Fibroblast of the aortic adventitia (primary cell): ENCODE measurements at places on chromosomes 3 and 15. TPM values are rescaled to one million over a fixed set of nuclear protein-coding genes. Genes with fewer than 3 reads are reported as not detected.

RAD54L2 gene
- 19.2 and 20.2 TPM in 2 replicates for total RNA-seq

RBP2 gene
- not detected in 2 replicates for total RNA-seq

LSAMP gene
- total RNA-seq = 9.8 and 10.7 TPM in 2 replicates

NLGN1 gene
- 6.1 and 16.1 TPM in 2 replicates for total RNA-seq

CFAP44 gene
- total RNA-seq = 5.1 and 11.0 TPM in 2 replicates

SLC6A1 gene
- total RNA-seq = not detected in 2 replicates

IGSF10 gene
- 8.0 and 47.6 TPM in 2 replicates for total RNA-seq

DGKG gene
- 0.08 and 0.27 TPM in 2 replicates for total RNA-seq

IGF1R gene
- total RNA-seq = 13.2 and 45.6 TPM in 2 replicates

FAM81A gene
- 0.81 and 2.6 TPM in 2 replicates for total RNA-seq

IQCH gene
- total RNA-seq = 0.74 and 3.6 TPM in 2 replicates

ADGRG7 gene
- not detected in 2 replicates for total RNA-seq

NME9 gene
- total RNA-seq = 0.18 TPM in 1 of 2 replicates, not detected in the other

TYRO3 gene
- total RNA-seq = 8.0 and 20.2 TPM in 2 replicates

SEMA3F gene
- total RNA-seq = 0.74 and 3.5 TPM in 2 replicates

TTLL13 gene
- total RNA-seq = 0.09 TPM in 1 of 2 replicates, not detected in the other

WDR72 gene
- not detected in 2 replicates for total RNA-seq

OIP5 gene
- total RNA-seq = 0.25 and 9.0 TPM in 2 replicates

DAPK2 gene
- 3.7 and 4.2 TPM in 2 replicates for total RNA-seq

CCR5 gene
- not detected in 2 replicates for total RNA-seq

CLDN1 gene
- total RNA-seq = 0.18 and 1.3 TPM in 2 replicates

ATP10A gene
- total RNA-seq = 4.4 and 5.8 TPM in 2 replicates

TPRG1 gene
- total RNA-seq = 0.45 and 8.6 TPM in 2 replicates

DNA sequence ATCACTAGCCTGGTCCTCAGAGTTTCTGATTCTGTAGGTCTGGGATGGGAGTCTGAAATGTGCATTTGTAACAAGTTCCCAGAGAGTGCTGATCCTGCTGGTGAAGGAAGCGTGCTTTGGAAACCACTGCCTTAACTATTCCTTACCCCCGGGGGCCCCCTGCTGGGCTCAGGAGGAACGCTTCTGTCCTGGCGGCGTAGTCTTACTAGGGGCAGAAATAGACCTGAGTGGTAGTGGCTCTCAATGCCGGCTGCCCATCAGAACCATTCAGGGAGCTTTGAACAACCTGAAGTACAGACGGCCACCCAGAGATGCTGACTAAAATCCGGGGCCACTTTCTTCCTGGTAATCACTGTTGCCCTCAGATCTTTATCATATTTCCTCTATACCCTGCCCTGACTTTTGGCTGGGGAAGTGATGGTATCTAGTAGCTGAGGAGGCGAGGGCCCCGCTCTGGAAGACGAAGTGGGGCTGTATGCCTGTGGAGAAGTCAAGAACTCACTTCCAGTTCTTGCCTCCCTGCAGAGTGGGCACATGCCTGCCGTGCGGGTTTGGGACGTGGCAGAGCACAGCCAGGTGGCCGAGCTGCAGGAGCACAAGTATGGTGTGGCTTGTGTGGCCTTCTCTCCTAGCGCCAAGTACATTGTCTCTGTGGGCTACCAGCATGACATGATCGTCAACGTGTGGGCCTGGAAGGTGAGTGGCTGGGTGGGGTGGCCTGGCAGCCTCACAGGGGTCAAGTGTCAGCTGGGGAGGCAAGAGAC, 16.3 kb upstream of the JMJD7 start:
- peak; percentile 90 for DNase-seq

- DNase-seq = no peak
These were observed 310.6 kb upstream of the ATP11B start for GRCh38 chr3:182482705-182483104.

DNA sequence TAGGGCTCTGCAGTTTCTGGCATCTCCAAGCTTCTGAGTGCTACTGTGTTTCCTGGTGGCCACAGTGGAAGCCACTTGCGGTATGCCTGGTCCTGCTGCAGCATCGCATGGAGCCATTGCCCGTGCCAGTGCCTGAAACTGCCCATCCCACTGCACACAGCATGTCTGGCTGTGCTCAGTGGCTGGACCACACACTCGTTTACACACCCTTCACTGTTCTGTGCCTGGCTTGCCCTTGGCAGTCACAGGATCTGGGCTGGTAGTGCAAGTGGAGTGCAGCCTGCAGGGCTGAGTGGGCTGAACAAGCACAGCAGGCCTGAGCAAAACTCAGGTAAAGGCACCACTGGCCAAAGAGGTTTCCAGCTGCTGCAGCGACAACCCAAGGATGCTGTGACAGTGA, 600.0 kb downstream of the SI start:
- DNase-seq = no peak

DNA sequence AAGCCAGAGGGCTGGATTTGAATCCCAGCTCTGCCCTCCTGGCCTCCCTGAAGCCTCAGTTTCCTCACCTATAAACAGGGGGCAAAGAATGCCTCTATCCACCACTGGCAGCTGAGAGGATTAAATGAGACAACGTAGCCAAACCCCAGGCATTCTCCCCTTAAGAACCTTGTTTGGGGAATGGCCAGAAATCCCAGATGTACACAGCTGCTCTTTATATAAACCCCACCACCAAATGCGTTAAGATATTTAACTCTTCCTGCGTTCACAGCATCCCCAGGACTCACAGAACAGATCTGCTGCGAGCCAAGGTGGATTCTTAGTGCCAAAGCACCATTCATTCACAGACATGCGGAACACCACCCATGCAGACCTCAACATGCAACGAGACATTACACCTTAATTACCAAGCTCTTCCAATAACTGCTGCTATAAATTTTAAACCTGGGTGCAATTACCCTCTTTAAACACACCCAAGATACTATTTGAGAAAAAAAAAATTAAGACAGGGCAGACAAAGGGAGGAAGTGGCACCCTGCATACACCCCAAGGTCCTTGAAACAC, 5.2 kb downstream of the TLE3 start:
- DNase-seq = no peak

- DNase-seq = peak; percentile 19
These were observed 15.4 kb downstream of the NR2C2 start for GRCh38 chr3:14962762-14963161.

- no peak for DNase-seq
These were observed 54.2 kb downstream of the SHQ1 start for GRCh38 chr3:72794079-72794478.

- DNase-seq = peak; percentile 61
These were observed 63.2 kb downstream of the PXYLP1 start for GRCh38 chr3:141294848-141295247.

GRCh38 chr3:143627336-143627735, 220.9 kb downstream of the SLC9A9 start:
- peak; percentile 13 for DNase-seq

- peak; percentile 94 for DNase-seq
These were observed 15.7 kb downstream of the CIDEC start for GRCh38 chr3:9864200-9864927.

GRCh38 chr3:154786724-154787123, 293.4 kb upstream of the MME start:
- peak; percentile 81 for DNase-seq

GRCh38 chr15:27091270-27091940, 120.4 kb downstream of the GABRG3 start:
- DNase-seq = peak; percentile 60

DNA sequence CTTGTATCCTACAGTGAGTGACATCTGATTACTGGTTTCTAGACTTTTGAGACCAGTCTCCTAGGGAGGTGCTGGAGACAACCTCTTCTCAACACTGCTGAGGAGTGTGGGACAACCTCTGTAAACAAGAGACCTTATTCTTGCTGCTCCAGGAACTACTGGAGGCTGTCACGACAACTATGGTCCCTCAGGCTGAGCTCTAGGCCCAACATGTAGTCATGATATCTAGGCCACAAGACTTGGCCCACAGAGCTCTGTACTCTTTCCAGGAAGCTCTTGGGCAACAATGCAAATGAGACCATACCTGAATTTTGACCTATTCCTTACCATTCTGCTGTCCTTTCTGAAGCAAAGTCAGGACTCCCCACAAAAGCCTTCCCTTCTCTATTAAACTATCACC, 24.3 kb upstream of the HEG1 start:
- no peak for DNase-seq

- no peak for DNase-seq
These were observed 299.1 kb upstream of the ROPN1 start for GRCh38 chr3:124291008-124291407.

DNA sequence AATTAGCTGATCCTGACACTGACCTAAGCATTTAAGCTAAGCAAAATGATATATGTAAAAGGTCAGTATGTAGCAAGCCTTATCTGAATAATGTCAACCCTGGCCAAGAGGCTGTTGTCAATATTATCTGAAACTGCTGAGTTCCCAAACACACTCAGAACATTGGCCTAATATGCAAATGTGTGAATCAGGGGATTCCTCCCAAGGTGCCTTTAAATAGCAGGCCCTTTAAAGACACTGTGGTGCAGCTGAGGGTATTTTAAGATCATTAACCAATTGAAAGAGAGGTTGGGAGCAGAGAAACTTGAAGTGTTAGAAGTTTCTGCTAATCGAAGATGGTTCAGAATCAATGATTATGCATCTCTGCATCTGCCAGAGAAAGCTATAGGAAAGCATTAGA, 207.0 kb downstream of the NTRK3 start:
- DNase-seq = no peak

DNA sequence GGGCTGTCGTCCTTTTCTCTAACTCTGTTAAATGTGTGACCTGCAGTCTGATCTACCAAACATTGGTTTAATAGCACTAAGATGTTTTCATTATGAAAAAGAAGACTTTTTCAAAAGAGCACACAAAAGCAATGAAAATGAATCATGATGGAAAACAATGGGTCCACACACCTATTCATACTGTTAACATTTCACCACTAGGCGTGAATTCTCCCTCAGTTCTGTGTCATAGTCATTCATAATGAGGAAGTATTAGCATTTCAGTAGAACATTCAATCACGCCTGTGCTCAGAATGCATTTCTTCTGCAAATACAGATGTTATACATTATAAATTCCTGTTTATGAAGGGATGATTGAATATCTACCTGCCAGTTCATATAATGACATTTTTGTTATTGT, 35.9 kb downstream of the EIF4E3 start:
- no peak for DNase-seq

- no peak for DNase-seq
These were observed 145.5 kb upstream of the UMPS start for GRCh38 chr3:124584552-124585391.

DNA sequence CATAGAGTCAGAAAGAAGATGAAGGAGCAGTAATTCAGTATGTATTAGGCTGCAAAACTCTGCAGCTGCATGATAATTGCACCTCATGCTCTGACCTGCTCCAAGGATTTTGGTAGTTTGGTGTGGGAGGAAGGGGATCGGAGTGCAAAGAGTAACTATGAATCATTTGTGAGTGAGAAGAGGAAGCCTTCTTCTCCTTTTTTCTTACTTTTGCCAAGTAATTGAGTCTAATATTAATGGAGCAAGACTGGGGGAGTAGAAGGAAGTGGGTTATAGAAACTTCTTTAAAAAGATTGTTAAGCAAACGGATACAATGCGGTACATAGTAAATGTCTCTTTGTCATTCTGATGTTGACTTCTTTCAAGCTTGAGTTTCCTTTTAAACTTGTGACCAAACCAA, 276.5 kb downstream of the EDEM1 start:
- DNase-seq = no peak

DNA sequence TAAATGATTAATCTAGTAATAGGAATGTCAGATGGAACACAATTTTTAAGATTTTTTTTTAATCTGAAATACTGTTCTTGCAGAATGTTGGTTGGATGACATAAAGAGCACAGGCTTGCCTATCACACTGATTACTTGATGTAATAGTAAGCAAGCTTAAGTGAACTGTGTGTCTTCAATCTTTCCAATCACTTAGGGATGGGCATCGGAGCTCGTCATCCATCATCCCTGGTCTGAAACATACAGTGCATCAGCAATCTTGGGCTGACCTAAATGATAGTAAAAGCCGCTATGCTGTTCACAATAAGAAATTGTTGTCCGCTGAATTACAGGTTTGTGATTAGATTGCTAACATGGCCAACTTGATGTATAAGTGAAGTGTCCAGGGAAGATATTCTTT, 195.8 kb downstream of the WDR72 start:
- no peak for DNase-seq

DNA sequence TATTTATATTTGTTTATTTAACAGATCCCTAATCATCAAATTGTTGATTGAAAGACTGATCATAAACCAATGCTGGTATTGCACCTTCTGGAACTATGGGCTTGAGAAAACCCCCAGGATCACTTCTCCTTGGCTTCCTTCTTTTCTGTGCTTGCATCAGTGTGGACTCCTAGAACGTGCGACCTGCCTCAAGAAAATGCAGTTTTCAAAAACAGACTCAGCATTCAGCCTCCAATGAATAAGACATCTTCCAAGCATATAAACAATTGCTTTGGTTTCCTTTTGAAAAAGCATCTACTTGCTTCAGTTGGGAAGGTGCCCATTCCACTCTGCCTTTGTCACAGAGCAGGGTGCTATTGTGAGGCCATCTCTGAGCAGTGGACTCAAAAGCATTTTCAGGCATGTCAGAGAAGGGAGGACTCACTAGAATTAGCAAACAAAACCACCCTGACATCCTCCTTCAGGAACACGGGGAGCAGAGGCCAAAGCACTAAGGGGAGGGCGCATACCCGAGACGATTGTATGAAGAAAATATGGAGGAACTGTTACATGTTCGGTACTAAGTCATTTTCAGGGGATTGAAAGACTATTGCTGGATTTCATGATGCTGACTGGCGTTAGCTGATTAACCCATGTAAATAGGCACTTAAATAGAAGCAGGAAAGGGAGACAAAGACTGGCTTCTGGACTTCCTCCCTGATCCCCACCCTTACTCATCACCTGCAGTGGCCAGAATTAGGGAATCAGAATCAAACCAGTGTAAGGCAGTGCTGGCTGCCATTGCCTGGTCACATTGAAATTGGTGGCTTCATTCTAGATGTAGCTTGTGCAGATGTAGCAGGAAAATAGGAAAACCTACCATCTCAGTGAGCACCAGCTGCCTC, 14.7 kb downstream of the THBS1 start:
- DNase-seq = peak; percentile 25

DNA sequence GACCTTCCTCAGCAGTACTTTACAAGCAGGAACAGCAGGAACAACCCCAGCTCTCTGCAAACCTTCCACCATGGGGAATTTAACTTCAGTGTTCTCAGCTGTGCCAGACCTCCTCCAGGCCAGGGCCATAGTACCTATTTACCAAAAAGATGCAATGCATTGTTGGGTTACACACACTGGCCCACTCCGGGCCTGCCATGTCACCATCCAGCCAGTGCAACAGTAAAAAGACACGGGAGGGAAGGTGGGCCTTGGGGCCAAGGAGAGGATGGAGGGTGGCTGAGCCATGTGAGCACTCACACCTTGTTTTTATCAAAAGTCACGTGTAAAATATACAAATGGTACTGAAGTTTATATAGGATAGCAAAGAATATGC, 157.0 kb downstream of the GABRB3 start:
- no peak for DNase-seq
